Body of pancreas (tissue), 4 donors: ENCODE measurements at places on chromosomes 1 and 21. TPM values are rescaled to one million over a fixed set of nuclear protein-coding genes. Genes with fewer than 3 reads are reported as not detected.

DNA sequence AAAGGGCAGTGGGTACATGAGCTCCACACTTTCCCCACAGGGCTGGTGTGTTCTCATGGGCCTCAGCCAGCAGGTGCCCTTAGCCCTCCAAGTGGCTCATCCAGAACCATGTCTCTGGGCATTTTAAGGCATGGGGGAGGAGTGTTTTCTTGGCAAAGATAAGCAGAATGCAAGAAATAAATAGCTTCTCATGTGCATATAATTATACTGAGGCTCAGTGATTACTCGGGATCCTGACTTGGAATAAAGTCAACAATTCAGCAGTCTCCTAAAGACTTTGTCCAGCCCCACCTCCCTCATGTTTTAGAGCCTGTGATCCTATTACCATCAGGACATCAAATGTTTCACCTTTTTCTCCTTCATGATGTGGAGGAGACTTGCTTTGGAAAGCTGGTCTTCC is 92.7 kb upstream of the COG2 start:
- H3K27ac ChIP-seq, result no peak overlapping the region
- no peaks in the 10 kb centered on the region for H3K36me3 ChIP-seq
- H3K4me1 ChIP-seq, result peaks cover 14% of the 10 kb centered on the region
- no peak overlapping the region for H3K4me3 ChIP-seq

The FOXO6 gene
- total RNA-seq, result 2.3 TPM

GRCh38 chr1:114097109-114097508 is 56.6 kb downstream of the SYT6 start:
- no peaks in the 10 kb centered on the region for H3K4me1 ChIP-seq
- no peak for DNase-seq
- no peak overlapping the region for H3K27ac ChIP-seq
- H3K4me3 ChIP-seq, result no peak overlapping the region
- no peaks in the 10 kb centered on the region for H3K36me3 ChIP-seq

The PCSK9 gene
- total RNA-seq, result 6.0 TPM

The HSPG2 gene
- 179 TPM for total RNA-seq

GRCh38 chr1:63148825-63149645 is 173.3 kb upstream of the FOXD3 start:
- peak; percentile 40 for DNase-seq
- no peaks in the 10 kb centered on the region for H3K4me1 ChIP-seq
- no peak overlapping the region for H3K4me3 ChIP-seq

GRCh38 chr1:71307451-71307850 is 226.6 kb upstream of the ZRANB2 start:
- DNase-seq, result no peak
- H3K36me3 ChIP-seq, result no peaks in the 10 kb centered on the region
- H3K27me3 ChIP-seq, result no peaks in the 10 kb centered on the region
- no peaks in the 10 kb centered on the region for H3K4me1 ChIP-seq
- H3K27ac ChIP-seq, result no peak overlapping the region
- no peak overlapping the region for H3K4me3 ChIP-seq
